Suppressor macrophage treated with lipopolysaccharide for 1 hour (primary cell): ENCODE measurements at places on chromosomes 3 and 15.

DNA sequence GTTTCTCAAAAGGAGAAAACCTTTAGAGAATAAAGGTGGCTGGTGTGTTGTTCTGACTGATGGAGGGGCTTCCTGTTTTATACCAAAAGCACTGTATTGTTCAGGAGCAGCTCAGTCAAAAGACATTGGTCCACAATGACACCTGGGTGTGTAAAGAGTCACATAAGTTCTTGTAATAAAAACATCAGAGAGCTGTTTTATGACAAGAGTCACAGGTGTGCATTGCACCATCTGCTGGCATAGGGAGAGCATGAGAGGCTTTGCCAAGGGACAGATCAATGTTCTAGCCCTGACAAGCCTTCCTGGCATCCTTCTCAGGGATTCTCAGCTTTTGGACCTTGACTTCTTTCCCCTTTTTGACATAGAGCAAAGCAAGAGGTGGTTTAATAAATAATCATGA is 20.4 kb downstream of the ARPP21 start:
- no peak for DNase-seq

- no peak for DNase-seq
Observed at GRCh38 chr3:7518026-7518425, 657.1 kb downstream of the GRM7 start.

GRCh38 chr3:98530676-98531075 is 1.1 kb upstream of the GPR15 start:
- DNase-seq = no peak

DNA sequence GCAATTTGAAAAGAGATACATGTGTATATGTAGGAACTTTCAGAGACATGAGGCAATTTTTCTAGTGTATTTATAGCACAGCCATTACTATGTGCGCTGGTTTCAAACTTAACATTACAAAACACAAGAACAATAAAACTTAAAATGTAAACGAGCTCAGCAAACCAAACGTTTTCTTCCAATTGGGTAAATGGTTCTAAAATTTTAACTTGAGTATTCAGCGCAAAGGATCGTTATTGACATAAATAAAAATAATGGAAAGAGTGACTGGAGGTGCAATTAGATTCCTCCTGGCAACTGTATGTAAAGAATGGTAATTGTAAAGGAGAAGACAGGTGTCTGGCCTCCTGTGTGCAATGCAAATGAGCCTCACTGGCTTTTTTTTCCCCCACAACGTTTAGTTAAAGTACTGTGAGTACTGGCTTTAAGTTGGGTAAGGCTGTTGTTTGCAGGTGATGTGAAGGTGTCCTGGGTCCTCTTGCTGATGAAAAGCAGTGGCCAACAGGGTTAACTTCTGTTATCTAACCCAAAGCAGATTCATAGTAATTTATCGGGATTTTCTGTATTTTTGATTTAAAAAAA is 14.1 kb upstream of the GADL1 start:
- DNase-seq = no peak

- no peak for DNase-seq
Observed at GRCh38 chr15:27757052-27757451, 342.1 kb downstream of the OCA2 start.

DNA sequence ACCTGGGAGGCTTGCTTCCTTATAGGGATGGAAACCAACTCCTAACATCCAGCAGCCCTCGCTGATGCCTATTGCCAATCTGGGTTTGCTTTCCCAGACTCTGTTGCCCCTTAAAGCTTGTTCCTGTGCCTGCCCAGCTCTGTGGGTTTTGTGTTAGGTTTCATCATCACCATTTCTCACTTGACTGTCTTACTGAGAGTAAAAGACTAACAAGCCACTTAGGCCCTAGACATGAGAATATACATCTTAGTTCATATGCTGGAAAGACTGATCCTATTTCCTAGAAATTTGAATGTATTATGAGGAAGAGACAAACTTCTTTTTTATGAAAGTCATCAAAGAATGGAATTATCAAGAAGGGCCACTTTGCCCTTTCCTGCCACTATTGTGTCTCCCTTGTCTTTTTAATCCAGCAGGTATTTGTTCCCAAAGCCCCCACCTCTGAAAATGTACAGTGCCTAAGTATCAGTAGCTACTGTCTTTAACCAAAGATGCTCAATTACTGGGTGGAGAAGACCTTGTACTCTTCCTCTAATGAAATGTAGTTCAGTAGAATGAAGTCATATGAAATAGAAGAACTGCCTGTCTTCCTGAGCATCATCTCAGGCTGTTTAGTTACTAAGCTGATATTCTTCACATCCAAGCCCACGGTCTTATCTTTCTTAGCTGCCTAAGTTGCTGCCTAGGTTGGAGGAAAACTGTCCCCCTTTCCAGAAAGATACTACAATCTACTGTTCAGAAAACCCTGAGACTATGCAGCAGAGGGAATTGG is 59.8 kb upstream of the ZPLD1 start:
- DNase-seq = no peak

DNA sequence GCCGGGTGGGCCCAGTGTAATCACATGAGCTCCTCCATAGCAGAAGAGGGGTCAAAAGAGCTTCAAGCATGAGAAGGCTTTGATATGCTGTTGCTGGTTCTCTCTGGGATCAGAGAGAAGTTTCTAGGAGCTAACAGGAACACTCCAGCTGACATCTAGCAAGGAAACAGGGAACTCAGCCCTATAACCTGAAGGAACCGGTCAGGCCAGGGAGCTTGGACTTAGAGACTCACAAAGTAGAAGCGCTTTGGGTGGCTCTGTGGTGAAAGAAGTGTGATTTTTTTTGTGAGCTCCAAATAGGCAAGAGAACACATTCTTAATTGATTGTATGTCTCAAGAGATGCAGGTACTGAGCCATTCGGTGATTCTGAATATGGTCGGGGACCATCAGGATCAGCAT is 26.2 kb upstream of the EPHB1 start:
- DNase-seq = no peak

GRCh38 chr15:62469478-62469873 is 304.4 kb upstream of the C2CD4B start:
- DNase-seq = no peak

DNA sequence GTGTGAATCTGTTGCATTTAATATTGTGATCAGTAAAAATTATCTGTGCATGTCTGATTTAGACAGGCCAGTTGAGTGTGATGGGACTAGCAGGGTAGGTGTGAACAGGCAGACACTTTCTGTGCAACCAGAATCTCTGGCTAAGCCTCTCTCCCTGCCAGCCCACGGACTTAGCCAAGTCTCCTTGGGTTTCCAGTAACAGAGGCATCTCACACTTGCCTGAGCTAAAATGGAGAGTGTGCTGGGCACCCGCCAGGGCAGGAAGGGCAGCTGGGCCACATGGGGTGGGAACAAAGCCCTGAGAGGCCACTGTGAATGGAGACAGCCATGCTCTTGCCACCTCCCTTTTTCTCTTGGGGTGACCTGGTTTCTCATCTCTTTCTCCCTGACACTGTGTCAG is 12.5 kb upstream of the RPS27L start:
- no peak for DNase-seq

DNA sequence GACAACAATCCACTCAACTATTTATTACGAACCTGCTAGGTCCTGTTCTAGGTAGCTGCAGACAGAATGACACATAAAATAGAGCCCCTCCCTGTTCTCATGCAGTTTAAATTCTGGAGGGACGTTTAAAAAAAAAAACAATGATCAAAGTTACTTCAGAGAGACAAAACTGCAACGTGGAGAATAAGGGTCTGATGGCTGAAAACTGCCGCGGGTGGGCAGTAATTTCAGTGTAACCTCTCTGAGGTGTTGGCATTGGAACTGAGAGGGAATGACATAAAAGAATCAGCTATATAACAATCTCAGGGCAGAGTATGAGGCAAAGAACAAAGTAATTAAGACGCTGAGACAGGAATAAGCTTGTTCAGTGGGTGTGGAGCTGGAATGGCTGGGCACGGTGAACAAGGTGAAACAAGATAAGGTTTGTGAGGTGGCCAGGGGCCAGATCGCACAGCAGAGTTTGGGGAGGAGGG is 19.5 kb downstream of the TBL1XR1 start:
- DNase-seq = no peak

DNA sequence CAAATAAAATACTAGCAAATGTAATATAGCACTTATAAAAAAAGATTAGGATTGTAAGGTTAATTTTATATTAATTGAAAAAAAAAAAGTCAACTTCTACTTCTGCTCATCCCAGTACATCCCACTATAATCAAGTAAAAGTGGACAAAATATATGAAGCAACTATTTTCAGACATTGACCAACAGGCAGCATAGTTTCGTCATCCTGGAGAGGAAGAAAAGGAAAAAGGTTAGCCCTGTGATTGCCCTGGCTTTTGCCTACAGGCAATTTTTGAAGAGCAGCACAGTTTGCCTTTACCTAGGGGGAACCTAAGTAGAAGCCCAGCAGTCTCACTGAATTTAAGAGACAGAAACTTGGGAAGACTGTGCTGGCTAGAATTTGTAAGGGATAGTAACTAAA is 52.2 kb upstream of the ACTC1 start:
- DNase-seq = peak; percentile 24

DNA sequence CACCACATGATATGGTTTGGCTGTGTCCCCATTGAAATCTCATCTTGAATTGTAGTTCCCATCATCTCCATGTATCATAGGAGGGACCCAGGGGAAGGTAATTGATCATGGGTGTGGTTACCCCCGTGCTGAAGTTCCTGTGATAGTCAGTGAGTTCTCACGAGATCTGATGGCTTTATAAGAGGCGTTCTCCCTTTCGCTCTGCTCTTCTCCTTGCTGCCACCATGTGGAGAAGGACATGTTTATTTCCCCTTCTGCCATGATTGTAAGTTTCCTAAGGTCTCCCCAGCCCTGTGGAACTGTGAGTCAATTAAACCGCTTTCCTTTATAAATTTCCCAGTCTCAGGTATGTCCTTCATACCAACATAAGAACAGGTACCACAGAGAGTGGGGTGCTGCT is 21.9 kb downstream of the OSTN start:
- no peak for DNase-seq

DNA sequence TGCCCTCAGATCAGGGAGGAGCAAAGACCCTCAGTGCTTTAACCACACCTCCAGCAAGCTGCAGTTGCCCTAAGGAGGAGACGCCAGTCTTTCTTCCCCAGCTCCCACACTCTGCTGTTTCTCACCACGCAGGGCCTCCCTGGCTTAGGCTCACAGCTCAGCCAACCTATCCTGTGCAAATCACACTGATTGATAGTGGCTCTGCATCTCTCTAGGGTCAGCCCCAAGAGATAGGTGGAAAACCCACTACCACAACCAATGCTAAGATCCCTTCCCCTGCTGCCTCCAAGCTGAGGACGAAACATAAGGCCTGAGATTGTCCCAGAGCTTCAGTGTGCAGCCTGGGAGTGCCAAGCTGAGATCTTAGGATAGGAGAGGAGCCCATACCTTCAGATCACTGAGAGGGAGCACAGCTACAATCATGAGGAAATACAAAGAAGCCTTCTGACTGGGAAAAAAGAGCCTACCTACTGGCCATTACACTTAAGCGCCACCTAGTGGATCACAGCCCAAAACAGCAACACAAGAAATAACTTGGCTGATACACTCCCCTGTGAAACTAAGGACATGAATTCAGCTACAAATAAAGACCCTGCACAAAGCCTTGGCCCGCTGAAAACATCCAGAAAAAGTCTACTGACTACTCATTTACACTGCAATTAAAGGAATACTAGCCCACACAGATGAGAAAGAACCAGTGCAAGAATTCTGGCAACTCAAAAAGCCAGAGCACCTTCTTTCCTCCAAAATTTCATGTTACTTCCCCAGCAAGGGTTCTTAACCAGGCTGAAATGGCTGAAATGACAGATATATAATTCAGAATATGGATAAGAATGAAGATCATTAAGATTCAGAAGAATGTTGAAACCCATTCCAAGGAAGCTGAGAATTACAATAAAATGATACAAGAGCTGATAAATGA is 271.5 kb upstream of the DCBLD2 start:
- peak; percentile 59 for DNase-seq

DNA sequence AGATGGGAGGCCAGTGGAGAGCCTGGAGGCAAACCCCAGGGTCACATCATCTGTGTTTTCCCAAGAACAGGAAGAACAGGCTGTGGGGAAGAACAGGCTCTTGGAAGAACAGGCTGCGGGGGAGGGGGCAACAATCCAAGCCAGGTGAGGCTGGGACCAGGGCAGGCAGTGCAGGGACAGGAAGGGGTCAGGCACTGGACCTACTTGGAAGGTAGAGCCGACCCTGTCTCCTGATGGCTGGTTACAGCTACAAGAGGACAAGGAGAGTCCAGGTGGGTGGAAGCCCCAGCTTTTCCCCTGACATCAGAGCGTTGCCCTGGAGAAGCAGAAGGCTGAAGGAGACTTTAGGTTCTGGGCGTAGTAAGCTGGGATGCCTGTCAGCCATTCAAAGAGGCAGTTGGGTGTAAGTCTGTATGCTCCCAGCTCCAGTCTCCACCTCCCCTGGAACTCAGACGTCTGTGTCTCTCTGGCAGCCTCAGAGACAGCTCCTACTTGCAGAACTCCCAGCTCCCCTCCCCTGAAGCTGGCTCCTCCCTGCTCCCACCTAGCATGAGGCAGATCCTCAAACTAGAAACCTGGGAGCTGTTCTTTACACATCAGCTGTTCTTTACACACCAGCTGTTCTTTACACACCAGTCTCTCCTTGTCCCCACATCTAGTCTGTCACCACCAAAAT is 130.9 kb downstream of the DNAJB8 start:
- no peak for DNase-seq

DNA sequence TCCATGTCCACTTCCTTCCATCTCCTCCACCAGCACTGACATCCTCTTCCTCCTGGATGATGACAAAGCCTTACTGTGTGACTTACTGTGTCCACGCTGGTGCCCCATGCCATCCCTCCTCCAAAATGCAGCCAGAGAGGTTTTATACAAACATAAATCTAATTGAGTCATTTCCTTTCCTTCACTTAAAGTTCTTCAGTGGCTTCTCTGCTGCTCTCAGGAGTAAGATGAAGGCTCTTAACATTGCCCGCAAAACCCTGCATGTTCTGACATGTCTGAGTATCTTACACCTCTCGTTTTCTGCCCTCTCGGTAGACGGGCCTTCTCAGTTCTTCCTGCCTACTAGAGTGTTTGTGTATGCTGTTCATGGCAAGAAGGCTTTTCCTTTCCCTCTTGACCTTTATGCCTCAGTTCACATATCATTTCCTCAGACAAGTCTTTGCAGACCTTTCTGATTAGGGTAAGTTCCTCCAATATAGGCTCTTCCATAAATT is 175.5 kb downstream of the CFAP20DC start:
- DNase-seq = no peak

GRCh38 chr15:99324082-99324620 is 72.9 kb downstream of the LRRC28 start:
- peak; percentile 86 for DNase-seq

- no peak for DNase-seq
Observed at GRCh38 chr3:125116311-125117080, 60.7 kb upstream of the HEG1 start.

- DNase-seq = no peak
Observed at GRCh38 chr3:107870096-107870495, 220.7 kb downstream of the CD47 start.

GRCh38 chr3:15102256-15102655 is 3.3 kb upstream of the RBSN start:
- no peak for DNase-seq

- DNase-seq = peak; percentile 88
Observed at GRCh38 chr3:156675830-156676767, 1.7 kb downstream of the TIPARP start.

GRCh38 chr3:86420990-86421739 is 569.8 kb downstream of the VGLL3 start:
- no peak for DNase-seq

GRCh38 chr15:31727612-31728011 is 302.7 kb upstream of the CHRNA7 start:
- DNase-seq = no peak
